ENCODE measurements at places on chromosomes 12 and 14.

DNA sequence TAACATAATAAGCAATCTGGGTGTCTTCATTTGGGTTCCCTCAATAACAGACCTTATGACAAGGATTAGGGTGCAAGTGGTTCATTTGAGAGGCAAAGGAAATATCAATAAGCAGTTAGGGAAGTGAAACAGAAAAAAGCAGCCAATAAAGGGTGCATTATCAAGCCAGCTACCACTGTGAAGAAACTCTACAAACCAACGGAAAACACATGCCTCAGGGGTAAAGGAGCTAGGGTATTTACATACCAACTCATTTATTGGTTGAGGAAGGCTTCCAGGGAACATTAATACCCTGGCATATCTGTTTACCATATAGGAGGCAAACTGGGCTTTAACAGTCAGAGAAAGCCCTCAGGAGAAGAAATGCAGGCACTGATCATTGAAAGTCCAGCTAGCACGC, 22.7 kb upstream of the IFNG-AS1 start:
- DNase-seq: no peak

DNA sequence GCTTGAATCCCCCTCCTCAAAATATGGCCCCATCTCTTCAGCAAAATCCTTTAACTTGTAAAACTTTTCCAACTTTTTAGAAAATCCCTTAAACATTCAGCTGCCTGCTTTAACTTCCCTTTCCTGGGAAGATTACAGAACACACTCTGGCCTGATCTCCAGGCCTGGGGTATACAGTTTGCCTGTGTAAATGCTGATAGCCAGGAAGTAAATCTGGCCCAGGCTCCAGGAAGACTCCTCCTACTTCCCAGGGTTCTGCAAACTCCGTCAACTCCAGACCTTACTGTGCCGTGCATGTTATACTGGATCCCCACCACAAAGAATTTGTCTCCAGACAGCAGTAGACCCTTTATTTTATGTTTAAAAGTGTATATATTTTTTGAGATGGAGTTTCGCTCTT, 67.0 kb upstream of the FERMT2 start:
- no peak for DNase-seq

DNA sequence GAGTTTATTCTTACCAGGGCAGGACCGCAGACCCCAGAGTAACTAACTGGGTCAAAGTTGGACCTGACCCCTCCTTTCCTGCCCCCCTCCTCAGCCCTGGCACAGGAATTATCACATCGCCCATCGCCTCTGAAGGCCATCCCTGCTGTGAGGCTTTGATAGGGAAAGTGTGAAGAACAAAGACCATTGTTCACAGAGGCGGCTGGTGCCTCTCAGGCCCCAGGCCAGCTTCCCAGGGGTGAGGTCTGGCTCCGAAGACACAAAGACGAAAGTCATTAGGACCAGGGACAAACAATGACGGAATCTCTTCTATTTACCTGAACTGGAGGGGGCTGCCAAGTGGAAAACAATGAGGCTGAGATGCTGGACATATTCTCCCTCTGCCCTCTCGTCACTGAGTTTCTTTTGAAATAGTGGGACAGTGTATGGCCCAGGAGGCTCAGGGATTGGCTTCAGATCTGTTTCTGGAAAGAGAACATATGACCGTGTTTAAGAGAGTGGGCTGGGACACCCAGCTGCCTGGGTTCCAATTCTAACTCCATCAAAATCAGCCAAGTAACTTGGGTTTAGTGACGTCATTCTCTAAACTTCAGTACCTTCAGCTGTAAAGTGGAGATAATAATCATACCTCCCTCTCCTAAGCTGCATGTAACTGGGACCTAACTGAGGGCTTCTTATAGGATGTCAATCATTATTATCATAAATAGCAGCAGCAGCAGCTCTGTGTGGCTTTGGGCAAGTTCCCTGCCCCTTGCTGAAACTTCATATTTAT, 769.4 kb downstream of the MED13L start:
- DNase-seq: no peak

- no peak for DNase-seq
Measured at GRCh38 chr12:93622485-93622884, 50.0 kb downstream of the SOCS2 start.

DNA sequence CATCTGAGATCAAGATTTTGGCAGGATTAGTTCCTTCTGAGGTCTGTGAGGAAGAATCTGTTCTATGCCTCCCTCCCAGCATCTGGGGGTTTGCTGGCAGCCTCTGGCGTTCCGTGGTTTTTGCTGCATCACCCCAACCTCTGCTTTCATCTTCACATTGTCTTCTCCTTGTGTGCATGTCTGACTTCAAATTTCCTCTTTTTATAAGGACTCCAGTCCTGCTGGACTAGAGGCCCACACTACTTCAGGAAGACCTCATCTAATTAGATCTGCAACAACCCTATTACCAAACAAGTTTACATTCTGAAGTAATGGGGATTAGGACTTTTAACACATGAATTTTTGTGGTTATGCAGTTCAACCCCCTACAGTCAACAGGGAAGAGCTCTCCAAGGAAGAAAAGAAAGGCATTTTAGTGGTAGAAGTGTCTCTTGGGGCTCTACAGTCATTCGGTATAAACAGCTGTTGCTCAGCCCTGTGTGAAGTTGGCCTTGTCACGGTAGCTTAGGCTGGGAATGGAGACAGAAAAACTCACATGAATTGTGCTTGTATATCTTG, 89.7 kb downstream of the CAND1 start:
- no peak for DNase-seq

DNA sequence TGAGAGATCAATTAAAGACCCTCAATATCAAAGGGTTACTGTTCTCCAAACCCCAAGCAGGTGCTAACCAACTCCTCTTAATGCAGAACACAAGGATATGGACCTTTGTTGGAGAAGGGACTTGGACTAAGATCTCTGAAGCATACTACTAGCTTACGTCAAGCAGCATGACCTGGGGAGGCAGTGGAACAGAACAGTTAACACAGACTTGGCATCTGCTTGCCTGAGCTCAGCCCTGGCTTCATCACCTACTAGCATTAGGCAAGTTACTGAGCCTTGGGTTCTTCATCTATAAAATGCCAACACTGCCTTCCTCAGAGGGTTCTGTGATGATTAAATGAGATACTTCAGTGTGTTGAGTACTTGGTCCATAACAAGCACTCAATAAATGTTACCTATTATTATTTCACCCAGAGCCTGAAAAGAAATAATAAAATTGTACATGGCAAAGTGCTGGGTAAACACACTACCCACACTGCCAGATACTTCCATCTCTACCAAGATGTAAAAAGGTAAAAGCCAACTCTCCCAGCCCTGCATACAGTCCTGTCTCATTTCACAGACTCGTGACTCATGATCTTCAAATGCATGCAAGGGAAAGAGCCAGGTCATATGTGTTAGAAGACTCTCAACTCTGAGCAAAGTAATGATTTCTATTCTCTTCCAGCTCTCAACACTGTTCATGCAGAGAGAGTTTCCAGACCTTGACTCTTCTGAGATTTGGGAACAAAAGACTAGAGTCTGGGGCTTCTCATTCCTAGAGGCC, 39.7 kb downstream of the FMNL3 start:
- DNase-seq: no peak

GRCh38 chr14:91029456-91030217, 30.8 kb downstream of the RPS6KA5 start:
- no peak for DNase-seq

- no peak for DNase-seq
Measured at GRCh38 chr12:108826807-108827721, 30.3 kb downstream of the SSH1 start.

- DNase-seq: no peak
Measured at GRCh38 chr12:42325326-42325652, 605 bp downstream of the ZCRB1 start.

DNA sequence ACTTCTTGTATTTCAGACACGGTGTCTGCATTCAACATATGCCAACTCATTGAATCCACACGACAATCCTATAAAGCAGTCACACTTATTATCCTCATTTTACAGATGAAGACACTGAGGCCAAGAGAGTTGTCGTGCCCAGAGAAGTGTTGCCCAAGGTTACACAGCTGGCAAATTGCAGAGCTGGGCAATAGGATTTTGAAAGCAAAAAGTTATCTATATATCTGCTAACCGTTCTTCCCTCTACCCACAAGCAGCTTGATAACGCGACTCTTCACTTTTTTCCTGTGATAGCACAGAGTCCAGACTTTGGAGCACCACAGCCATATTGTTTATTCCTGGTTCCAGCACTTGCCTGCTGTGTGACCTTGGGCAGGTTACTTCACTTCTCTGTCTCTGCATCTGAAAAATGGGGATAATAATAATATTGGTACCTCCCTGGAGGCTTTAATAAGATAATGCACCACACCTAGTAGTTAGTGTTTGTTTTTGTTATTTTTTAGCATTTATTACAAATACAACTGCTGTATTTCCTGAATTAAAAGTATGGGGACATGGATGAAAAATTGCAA, 82.2 kb downstream of the CHST11 start:
- DNase-seq: no peak

DNA sequence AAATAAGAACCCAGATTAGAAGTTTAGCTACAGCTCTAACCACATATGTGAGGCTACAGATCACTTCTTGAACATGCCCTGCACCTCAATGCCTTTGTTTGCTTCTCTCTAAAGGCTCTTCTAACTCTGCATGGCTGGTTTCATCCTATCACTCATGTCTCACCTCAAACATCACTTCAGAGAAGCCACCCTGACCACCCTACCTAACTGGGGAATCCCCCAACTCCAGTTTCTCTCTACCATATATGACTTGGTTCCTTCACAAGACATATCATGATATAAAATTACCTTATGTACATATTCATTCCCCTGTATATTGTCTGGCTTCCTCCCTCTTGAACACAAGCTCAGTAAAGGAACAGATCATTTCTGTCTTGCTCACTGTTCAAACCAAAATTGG, 250.2 kb upstream of the GRIP1 start:
- DNase-seq: peak; percentile 9

DNA sequence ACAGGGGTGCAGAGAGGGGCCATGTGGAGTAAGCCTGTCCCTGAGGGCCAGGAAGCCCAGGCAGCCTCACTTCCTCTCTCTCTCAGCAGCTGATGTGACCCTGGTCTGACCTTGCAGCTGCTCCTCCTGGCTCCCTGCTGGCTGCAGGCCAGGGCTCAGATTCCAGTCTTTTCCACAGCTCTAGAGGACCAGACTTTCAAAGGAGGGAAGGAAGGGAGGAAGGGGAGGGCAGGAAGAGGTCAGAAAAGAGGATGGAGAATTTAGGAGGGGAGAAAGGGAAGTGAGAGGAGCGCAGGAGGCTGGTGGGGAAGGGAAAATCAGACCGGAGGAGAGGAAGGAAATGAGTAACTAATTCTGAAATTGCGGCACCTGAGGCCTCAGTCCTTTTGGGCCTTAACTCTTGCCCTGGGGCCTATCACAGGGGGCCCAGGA, 40.9 kb upstream of the VASH1 start:
- DNase-seq: no peak

DNA sequence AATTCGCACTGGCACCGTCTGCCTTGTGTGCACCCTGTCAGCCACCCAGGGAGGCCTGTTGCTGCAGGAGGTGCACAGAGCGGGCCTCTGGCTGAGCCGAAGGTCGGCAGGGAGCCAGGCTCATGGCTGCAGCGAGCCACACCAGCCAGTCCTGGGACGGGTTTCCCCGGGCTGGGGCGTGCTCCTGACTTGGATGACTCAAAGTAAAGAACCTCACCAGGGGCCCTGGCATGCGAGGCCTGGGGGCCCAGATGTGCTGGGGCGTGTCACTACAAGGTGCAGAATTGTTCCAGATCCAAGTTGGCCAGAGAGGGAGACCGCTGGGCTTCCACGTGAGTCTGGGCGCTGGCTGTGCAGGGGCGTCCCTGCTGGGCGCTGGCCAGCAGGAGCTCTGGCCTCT, 34.5 kb downstream of the FBRSL1 start:
- DNase-seq: no peak

DNA sequence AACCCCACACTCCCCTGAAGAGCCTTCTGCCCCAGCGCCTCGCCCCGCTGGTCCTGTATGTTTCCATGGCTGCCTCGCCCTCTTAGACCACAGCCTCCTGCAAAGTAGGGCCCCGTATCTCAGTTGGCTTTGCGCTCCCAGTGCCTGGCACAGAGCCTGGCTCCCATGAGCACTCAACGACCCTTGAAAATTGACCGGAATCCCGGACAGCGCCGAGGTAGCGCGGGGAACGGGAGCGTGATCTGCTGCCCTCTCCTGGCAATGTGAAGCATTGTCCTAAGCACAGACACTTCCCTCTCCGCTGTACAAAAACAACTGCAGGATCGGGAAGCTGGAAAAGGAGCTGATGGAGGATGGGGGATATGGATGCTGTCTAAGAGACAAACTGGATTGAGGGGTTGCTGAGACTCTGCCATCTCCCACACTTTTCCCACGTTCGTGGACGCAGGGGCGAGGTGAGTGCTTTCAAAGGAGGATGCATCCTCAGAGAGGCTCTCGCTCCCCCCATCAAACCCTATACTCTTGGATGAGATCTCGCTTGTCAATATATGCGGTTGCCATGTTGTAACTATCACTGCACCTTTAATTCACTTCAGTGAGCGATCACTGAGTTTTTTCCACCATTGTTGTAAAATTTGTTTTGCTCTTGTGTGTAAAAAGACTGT, 10.7 kb upstream of the FKBP4 start:
- DNase-seq: peak; percentile 42

DNA sequence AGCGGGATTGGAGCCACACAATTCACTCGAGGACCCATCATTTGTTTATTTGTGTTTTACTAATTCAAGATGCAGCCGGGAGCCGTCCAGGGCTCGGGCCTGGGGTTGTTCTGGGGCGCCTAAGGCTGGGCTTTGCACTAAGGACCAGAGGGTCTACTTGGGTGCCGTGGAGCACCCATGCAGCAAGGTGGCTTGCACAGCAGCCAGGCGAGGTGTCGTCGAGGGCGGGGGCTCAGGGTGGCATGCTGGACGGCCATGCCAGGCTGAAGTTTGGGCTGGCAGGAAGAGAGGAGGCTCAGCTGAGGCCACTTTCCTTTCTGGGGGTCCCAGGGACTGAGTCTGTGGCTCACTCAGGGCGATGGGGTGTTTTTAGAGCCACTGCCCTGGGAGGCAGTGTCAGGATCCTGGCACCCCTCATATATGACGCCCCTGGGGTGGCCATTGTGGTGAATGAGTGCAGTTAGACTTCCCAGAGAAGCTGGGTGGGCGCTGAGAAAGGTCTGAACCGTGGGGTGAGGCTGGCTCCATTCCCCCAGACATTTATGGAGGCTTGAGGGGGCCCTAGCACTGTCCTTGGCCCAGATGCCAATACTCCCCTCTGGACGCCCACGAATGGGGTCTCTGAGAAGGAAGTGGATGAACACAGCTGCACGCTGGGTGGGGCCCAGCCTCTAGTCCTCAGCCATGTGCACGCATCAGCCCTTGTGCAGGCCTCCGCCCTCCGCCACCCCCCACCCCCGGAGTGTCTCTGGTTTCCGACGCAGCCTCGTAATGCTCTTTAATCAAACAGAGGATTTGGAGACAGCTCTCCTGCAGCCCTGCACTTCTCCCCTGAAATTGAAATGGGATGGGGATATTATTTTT, 11.3 kb downstream of the MEG3 start:
- DNase-seq: no peak
